ENCODE measurements at places on chromosomes 11 and 22. TPM values are rescaled to one million over a fixed set of nuclear protein-coding genes. Genes with fewer than 3 reads are reported as not detected.

The CCDC81 gene
- 0.82 TPM for total RNA-seq

DNA sequence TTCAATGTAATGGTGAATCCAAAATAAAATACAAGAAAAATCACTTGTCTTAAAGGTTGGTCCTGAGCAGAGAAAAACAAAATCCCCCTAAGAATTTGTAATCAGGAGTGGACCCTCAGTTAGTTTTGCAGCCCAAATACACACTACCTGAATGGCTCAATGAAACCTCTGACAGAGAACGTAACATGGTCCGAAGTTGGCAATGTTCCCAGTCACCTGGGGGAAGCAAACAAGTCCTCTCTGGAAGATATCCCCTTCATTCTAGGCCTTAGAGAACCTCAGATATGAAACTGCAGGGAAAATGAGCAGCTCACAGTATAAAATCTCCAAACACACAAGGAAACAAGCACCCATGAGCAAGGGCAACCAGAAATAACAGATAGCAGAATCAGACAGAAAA lies 58.2 kb downstream of the MORC2 start:
- DNase-seq: no peak

GRCh38 chr22:36220451-36220921 lies 18.8 kb downstream of the APOL2 start:
- no peak for DNase-seq

DNA sequence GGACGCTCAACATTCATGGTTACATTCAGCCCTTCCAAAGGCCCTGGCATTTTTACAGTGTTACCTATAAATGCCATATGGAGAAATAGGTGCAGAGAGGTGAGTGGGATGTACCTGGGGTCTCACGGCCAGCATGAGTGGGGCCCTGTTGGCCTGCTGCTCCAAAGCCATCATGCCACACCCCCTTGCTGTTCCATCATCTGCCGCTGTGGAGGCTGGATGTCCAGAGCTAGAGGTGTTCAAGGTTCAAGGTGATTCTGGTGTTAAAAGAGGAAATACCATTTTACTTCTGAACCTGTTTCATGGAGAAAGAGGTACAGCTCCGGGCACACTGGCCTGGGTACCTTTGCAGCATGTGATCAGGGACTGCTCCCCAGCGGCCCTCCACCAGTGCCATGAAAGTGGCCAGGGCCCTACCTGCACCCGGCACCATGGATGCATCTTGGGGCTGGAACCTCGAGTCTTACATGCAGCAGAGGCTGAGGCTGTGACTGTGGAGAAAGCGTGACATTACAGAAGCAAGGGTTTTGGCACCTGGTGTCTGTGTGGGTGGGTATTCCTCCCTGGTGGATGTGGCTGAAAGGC lies 68.6 kb downstream of the PARVB start:
- DNase-seq: no peak

DNA sequence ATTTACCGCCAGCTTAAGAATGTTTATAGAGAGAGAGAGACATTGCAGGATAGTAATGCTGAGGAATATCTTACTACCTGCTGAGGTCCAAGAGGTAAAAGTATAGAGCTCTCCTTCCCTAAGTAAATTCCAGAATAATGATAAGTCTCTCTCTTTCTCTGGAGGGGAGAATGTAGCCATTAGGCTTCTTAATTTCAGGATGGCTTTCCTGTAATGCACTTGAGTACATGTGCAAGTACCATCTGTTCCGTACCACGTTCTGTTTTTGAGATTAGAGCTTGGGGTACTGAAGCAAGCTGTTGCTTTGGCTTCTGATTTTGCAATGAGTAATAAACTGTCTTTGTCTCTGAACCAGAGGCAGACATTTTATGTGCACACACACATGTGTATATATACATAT lies 1314.0 kb downstream of the JRKL start:
- no peak for DNase-seq

- DNase-seq: no peak
These were observed 66.4 kb downstream of the GAB2 start for GRCh38 chr11:78351193-78351592.
